ENCODE measurements at places on chromosomes 6 and 20. TPM values are rescaled to one million over a fixed set of nuclear protein-coding genes. Genes with fewer than 3 reads are reported as not detected.

GRCh38 chr20:21361266-21361665 lies 36.1 kb downstream of the NKX2-4 start:
- H3K27ac ChIP-seq, result no peak overlapping the region
- peaks cover 72% of the 10 kb centered on the region for H3K36me3 ChIP-seq
- H3K27me3 ChIP-seq, result no peaks in the 10 kb centered on the region
- no peak for DNase-seq

DNA sequence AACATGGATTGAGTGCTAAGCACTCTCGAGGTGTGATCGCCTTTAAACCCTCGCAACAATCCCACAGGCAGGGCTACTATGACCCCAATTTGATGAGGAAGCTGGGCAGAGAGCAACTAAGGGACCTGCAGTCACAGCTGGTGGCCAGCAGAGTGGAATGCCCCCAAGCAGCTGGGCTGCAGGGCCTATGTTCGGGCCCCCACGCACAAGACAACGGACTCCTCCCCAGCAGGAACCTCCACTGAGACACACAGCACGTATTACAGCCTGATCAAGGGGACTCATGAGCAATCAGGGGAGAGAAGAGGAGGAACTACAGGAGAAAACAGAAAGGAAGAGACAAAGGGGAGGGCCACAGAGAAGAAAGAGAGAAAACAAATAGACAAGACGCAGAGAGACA lies 21.7 kb downstream of the CST7 start:
- no peaks in the 10 kb centered on the region for H3K4me1 ChIP-seq
- no peak for DNase-seq
- H3K36me3 ChIP-seq, result peaks cover 83% of the 10 kb centered on the region

Gene PPP1R3G
- total RNA-seq, result 7.9 TPM

Gene FHL5
- total RNA-seq, result 14.4 TPM

Gene TBX18
- 17.4 TPM for total RNA-seq

DNA sequence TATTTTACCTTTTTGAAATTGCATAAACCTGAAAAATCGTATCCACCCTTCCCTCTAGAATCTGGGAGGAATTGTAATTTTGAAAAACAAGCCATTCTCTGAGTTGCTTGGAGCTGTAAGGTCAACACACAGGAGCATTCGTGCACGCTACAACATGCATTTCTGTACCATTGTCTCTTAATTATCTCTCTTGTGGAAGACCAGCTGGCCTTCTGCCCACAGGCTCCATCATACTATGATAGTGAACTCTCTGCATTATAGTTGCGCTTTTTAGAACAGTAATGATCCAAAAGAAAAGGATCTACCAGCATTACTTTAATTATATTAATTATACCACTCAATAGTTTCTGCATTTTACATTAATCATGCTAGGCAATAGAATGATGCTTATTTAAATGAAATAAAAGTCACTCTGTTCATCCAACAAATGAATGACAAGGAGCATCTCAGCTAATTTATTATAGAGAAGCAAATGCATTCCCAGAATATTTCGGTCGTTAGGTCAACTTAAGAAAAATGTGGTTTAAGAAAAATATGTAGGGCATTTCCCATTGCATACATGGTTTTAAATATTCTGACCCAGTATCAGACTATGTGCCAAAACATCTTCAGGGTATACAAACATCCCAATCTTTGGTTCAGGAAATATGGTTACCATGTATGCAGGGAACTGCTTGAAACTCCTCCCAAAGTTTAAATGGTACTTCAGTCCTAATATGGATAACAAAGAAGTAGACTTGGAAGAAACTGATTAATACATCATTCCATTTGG lies 263.5 kb downstream of the TFAP2A start:
- no peak overlapping the region for H3K4me3 ChIP-seq
- no peak overlapping the region for H3K27ac ChIP-seq
- no peak for DNase-seq
- H3K4me1 ChIP-seq, result no peaks in the 10 kb centered on the region

- no peak for DNase-seq
- no peaks in the 10 kb centered on the region for H3K27me3 ChIP-seq
- H3K4me3 ChIP-seq, result no peak overlapping the region
- peaks cover 63% of the 10 kb centered on the region for H3K4me1 ChIP-seq
Measured at GRCh38 chr20:44018942-44019637, 104.4 kb downstream of the TOX2 start.

DNA sequence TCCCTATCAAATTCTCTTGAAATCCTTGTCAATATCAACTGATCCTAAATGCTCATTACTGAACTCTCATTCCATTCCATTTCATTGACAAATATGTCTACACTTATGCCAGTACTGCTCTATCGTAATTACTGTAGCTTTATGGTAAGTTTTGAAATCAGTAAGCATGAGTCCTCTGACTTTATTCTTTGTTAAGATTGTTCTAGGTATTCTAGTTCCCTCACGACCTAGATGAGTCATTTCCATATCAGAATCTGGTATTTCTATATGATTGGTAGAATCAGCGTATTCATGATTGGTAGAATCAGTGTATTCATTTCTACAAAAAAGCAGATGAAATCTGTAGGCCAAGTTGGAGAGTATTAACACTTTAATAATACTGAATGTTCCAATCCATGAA lies 318.6 kb upstream of the RUNX2 start:
- H3K4me1 ChIP-seq, result no peaks in the 10 kb centered on the region
- H3K4me3 ChIP-seq, result no peak overlapping the region
- no peak for DNase-seq
- no peaks in the 10 kb centered on the region for H3K27me3 ChIP-seq
- H3K36me3 ChIP-seq, result no peaks in the 10 kb centered on the region
- H3K27ac ChIP-seq, result no peak overlapping the region
